ENCODE measurements at places on chromosomes 4 and X.

GRCh38 chr4:79576429-79576753 lies 168.4 kb upstream of the GK2 start:
- no peak overlapping the region for H3K4me3 ChIP-seq
- DNase-seq, result peak; percentile 39
- no peaks in the 10 kb centered on the region for H3K36me3 ChIP-seq
- no peaks in the 10 kb centered on the region for H3K4me1 ChIP-seq
- no peaks in the 10 kb centered on the region for H3K27me3 ChIP-seq

DNA sequence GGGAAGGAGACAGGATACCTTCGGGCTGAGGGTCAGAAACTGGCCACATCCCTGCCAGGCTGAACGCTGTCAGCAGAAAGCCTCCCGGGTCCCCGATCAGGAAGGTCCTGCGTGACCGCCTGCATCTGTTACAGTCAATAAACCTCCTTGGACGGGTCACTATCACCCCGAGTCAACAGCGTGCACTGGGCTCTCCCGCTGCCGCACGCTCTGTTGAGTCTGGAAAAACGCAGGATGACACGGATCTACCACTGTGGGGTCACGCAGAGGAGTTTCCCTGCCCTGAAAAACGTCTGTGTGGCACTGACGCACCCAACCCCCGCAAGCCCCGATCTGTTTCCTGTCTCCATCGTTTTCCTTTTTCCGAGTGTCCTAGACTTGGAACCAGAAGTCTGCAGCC lies 12.1 kb downstream of the PPP2R3B start:
- H3K27ac ChIP-seq, result no peak overlapping the region
- H3K4me1 ChIP-seq, result peaks cover 15% of the 10 kb centered on the region
- DNase-seq, result no peak
- H3K36me3 ChIP-seq, result no peaks in the 10 kb centered on the region
- peaks cover 9% of the 10 kb centered on the region for H3K27me3 ChIP-seq

DNA sequence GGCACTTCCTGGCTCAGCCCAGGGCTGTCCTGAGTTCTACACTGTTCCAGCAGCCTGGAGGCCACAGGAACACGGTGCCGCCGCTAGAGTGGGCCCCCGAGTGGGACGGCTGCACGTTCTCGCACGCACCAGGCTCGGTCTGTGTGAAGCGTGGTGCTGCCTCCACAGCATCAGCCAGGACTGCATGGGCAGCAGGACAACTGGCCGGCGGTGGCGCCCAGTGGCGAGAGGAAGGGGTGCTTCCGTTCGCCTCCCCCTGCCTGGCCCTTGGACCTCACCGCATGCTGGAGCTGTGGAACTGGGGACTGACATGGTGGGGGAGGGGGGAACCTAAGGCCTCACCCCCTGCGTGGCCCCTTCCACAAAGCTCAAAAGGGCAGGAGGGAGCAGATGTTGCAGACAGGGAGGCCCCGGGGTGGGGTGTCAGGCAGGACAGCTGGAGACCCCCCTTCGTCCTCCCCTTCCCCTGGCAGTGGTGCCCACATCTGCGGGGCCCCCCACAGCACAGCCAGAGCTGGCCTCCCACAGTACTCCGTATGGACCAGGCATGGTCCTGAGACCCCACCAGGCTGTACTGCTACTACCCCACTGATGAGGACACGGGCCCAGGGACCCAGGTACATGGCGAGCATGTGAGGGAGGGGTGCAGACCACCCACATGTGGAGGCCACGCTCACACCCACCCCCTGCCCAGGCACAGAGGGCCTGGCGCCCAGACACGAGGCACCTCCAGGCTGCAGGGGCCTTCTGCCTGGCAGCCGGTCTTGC lies 58.5 kb downstream of the ACOX3 start:
- H3K36me3 ChIP-seq, result no peaks in the 10 kb centered on the region
- no peak overlapping the region for H3K27ac ChIP-seq
- H3K27me3 ChIP-seq, result no peaks in the 10 kb centered on the region
- no peaks in the 10 kb centered on the region for H3K4me1 ChIP-seq

- H3K27ac ChIP-seq, result no peak overlapping the region
- peaks cover 30% of the 10 kb centered on the region for H3K4me1 ChIP-seq
- H3K4me3 ChIP-seq, result no peak overlapping the region
Measured at GRCh38 chrX:13430136-13430827, 110.4 kb upstream of the ATXN3L start.

DNA sequence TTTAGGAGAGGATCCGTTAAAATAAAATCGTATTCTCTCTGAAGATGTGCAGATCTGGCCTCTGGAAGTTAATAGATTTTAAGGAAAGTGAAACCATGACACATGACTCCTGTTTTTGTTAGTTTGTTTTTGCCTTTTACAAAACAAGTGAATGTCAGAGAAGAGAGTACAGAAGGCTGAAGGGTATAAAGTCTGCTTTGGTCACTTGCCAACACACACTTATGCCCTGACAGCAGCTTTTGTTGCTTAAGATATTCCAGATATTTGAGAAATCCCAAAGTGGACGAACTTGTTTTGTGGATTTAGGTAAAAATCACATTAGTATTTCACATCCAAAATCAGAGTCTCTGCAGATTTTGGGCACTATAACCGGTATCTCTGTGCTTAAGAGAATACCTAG lies 192.4 kb upstream of the RASGEF1B start:
- H3K4me1 ChIP-seq, result no peaks in the 10 kb centered on the region
- DNase-seq, result no peak
- H3K36me3 ChIP-seq, result no peaks in the 10 kb centered on the region
- H3K27me3 ChIP-seq, result no peaks in the 10 kb centered on the region

GRCh38 chrX:115639334-115639880 lies 78.4 kb downstream of the PLS3 start:
- H3K4me3 ChIP-seq, result no peak overlapping the region
- peaks cover 13% of the 10 kb centered on the region for H3K36me3 ChIP-seq
- peaks cover 10% of the 10 kb centered on the region for H3K4me1 ChIP-seq

- H3K27me3 ChIP-seq, result no peaks in the 10 kb centered on the region
- H3K4me1 ChIP-seq, result no peaks in the 10 kb centered on the region
- DNase-seq, result no peak
- no peak overlapping the region for H3K4me3 ChIP-seq
Measured at GRCh38 chr4:8696369-8697127, 104.0 kb downstream of the CPZ start.

- H3K27me3 ChIP-seq, result no peaks in the 10 kb centered on the region
- peak; percentile 95 for DNase-seq
- peaks cover 97% of the 10 kb centered on the region for H3K4me1 ChIP-seq
Measured at GRCh38 chr4:140095694-140096482, 58.1 kb downstream of the MAML3 start.

- H3K36me3 ChIP-seq, result no peaks in the 10 kb centered on the region
- no peak overlapping the region for H3K4me3 ChIP-seq
- peaks cover 5% of the 10 kb centered on the region for H3K27me3 ChIP-seq
- no peak overlapping the region for H3K27ac ChIP-seq
Measured at GRCh38 chr4:152947311-152947710, 11.2 kb downstream of the FHDC1 start.

- H3K4me1 ChIP-seq, result peaks cover 21% of the 10 kb centered on the region
- no peak overlapping the region for H3K4me3 ChIP-seq
- no peaks in the 10 kb centered on the region for H3K36me3 ChIP-seq
- no peaks in the 10 kb centered on the region for H3K27me3 ChIP-seq
Measured at GRCh38 chr4:15027921-15028435, 25.7 kb downstream of the CPEB2 start.

DNA sequence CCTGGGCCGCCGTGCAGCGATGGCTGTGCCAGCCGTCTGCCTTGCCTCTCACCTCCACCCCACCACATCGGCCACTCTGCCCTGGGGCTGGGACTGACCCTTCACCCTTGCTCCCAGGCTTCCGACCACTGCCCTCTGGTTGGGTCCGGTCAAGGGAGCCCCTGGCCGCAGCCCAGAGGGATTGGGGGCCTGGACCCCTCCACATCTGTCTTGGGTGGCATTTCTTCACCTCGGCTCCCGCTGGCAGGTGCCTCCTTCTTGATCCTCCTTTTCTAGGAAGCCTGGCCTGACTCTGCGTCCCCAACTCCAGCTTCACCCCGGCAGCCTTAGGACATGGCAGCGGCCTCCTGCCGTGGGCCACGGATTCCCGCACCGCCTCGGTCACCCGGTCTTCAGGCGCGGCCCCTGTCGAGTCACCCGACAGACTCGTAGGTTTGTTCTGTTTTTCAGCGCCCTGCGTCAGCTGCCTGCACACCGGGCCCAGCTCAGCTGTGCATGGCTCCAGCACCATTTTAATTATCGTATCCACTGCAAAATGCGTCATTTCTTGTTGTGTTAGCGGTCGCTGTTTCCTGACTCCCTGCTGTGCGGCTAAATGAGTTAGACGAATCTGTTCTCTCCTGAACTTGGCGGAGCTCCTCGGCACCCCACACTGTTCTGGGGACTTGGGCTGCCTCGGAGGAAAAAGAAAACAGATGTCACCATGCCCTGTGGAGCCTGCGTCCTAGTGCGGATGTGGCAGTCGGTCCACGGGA lies 124.0 kb downstream of the FAM53A start:
- no peaks in the 10 kb centered on the region for H3K36me3 ChIP-seq
- no peaks in the 10 kb centered on the region for H3K4me1 ChIP-seq
- H3K27me3 ChIP-seq, result no peaks in the 10 kb centered on the region
- H3K4me3 ChIP-seq, result no peak overlapping the region

- no peak overlapping the region for H3K27ac ChIP-seq
- no peaks in the 10 kb centered on the region for H3K36me3 ChIP-seq
- peaks cover 14% of the 10 kb centered on the region for H3K4me1 ChIP-seq
- peaks cover 4% of the 10 kb centered on the region for H3K27me3 ChIP-seq
Measured at GRCh38 chr4:173490256-173490655, 39.8 kb downstream of the HAND2 start.

GRCh38 chr4:108149588-108150380 lies 18.9 kb downstream of the LEF1 start:
- H3K4me3 ChIP-seq, result no peak overlapping the region
- H3K4me1 ChIP-seq, result no peaks in the 10 kb centered on the region
- no peak for DNase-seq
- no peaks in the 10 kb centered on the region for H3K36me3 ChIP-seq

GRCh38 chr4:183504064-183504929 lies 561 bp upstream of the ING2 start:
- DNase-seq, result peak; percentile 98
- no peaks in the 10 kb centered on the region for H3K27me3 ChIP-seq
- peaks cover 18% of the 10 kb centered on the region for H3K4me1 ChIP-seq
- H3K4me3 ChIP-seq, result peak overlapping the region; percentile 76
- no peaks in the 10 kb centered on the region for H3K36me3 ChIP-seq

DNA sequence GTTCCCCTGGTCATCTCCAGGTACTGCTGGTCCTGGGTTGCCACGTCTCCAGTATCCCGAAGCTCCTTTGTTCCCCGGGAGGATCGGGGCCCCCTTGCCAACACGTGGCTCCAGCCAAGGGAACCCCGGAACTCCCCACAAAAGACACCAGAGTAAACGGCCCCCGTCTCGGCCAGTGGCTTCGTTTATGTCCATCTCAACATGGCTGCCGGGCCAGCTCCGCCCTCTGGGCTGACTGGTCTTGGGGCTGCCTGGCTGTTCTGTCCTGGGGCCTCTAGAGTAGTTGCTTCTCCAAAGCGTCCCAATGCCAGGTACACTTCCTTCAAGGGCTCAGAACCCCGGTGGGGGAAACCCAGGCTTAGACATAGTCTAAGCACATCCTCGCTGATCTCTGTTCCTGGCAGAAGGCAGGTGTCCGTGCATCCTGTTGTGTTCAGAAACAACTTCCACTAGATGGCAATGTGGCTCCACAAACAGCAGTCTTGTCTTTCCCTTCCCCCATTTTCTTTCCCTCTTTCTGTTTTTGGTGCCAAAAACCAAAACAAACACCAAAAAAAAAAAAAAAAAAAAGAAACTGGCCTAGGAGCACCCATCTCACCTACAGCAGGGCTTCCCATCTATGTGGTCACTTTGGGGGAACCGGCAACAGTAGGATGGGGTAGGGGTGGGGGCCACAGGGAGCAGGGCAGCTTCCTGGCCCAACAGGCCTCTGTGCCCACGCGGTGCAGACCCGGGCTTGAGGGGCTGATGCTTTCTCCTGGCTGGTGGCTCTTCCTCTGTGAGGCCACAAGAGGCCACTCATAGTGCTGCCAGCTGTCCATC lies 35.3 kb downstream of the NBDY start:
- no peak overlapping the region for H3K4me3 ChIP-seq
- H3K27me3 ChIP-seq, result no peaks in the 10 kb centered on the region
- peaks cover 14% of the 10 kb centered on the region for H3K4me1 ChIP-seq
- no peaks in the 10 kb centered on the region for H3K36me3 ChIP-seq
- H3K27ac ChIP-seq, result no peak overlapping the region

DNA sequence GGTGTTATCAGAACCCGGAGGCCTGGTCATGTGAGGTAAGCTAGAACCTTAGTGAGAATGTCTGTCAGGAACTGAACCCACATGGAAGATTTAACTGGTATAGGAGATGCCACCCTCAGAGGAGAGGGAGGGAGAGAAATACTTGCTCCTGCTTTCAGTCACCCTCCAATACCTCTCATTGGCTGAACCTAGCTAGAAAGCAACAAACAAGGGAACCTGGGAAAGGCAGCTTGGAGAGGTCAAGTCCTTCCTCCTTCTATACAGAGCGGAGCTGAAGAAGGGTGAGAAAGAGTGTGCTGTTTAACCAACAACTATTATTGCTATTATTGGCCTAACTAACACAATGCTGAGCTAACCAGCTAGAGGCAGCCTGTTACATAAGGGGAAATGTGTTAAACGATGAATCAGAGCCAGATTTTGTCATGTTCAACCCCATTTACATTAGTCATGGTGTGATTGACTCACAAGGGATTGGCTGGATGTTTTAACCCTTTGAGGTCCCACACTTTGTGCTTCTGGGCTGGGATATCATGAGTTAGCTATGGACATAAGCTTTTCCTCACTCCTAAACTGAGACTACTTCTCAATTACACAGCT lies 96.5 kb upstream of the ESX1 start:
- no peaks in the 10 kb centered on the region for H3K36me3 ChIP-seq
- DNase-seq, result peak; percentile 65
- H3K27me3 ChIP-seq, result no peaks in the 10 kb centered on the region
- peaks cover 8% of the 10 kb centered on the region for H3K4me1 ChIP-seq

DNA sequence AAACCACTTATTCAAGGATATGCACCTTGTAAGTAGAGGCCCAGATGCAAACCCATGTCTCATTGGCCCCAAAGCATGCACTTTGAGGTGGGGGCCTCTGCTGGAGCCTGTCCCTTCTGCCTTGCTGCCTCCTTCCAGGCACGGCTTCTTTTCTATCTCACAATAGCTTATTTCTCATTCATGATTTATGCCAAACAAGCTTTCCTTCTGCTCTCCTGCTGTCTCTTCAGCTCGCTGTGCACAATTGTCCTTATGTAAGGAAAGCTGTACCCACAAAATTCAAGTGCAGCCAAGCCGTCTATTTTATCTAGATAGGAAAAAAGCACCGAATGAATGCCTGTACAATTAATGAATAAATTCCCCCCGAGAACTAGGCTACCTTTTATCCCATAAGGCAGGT lies 124.8 kb upstream of the PACRGL start:
- no peaks in the 10 kb centered on the region for H3K36me3 ChIP-seq
- H3K4me1 ChIP-seq, result no peaks in the 10 kb centered on the region
- H3K27me3 ChIP-seq, result no peaks in the 10 kb centered on the region
- H3K4me3 ChIP-seq, result no peak overlapping the region
- DNase-seq, result no peak

GRCh38 chr4:173046818-173047217 lies 121.8 kb upstream of the GALNT7 start:
- no peaks in the 10 kb centered on the region for H3K36me3 ChIP-seq
- no peak overlapping the region for H3K4me3 ChIP-seq
- no peaks in the 10 kb centered on the region for H3K27me3 ChIP-seq
- H3K27ac ChIP-seq, result no peak overlapping the region

GRCh38 chrX:23773601-23774175 lies 9.3 kb upstream of the SAT1 start:
- H3K4me1 ChIP-seq, result peaks cover 4% of the 10 kb centered on the region
- H3K4me3 ChIP-seq, result no peak overlapping the region
- H3K36me3 ChIP-seq, result no peaks in the 10 kb centered on the region
- H3K27me3 ChIP-seq, result no peaks in the 10 kb centered on the region
- DNase-seq, result peak; percentile 76
- H3K27ac ChIP-seq, result peak overlapping the region; percentile 82

GRCh38 chr4:141567326-141567915 lies 69.0 kb upstream of the IL15 start:
- no peak overlapping the region for H3K4me3 ChIP-seq
- H3K4me1 ChIP-seq, result peaks cover 5% of the 10 kb centered on the region
- H3K27ac ChIP-seq, result no peak overlapping the region
- H3K36me3 ChIP-seq, result no peaks in the 10 kb centered on the region

All from endothelial cell of umbilical vein (primary cell).